Stimulated activated CD4-positive, alpha-beta T cell treated with anti-CD3 and anti-CD28 coated beads, Interleukin-1b, Interleukin-23, amount 100 ng/mL, for 48 hours (primary cell): ENCODE measurements at places on chromosomes 13 and 19.

GRCh38 chr13:112133499-112134390, 66.8 kb downstream of the SOX1 start:
- no peak for DNase-seq

DNA sequence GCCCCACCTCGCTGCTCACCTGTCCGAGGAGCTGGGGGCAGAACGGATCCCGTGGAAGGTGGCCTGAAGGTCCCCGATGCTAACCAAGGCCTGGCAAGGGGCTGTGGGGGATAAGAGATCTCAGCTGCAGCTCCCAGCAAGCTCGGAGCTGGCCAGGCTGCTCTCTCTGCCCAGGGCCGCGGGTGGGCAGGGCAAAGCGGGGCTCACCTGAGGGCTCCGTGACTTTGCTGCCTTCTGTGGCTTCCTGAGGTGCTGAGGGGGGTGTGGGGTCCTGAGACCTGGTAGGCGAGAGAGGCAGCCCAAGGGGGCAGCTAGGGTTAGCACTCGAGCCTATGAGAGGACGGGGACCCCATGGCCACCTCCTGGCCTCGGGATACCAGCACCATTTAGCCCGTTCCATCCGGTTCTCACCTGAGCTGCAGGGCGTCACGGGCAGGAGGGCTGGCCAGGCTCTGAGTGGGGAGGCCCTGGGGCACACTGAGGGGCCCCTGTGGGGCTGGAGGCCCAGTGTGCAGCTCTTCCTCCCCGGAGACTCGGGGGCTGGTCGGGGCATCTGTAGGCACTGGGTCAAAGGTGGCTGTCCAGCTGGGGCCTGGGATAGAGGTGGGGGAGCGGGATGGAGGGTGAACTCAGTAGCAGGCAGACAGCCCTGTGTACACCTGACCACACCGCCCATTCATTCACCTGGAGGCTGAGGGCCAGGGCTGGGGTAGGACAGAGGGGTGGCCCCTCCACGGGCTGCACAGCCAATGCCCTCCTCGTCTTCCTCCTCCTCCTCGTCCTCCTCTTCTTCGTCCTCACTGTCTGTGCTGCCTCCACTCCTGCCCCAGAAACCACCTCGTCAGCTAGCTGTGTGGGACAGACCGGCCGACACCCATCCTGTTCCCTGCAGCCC, 3.1 kb upstream of the TMEM86B start:
- DNase-seq = no peak

DNA sequence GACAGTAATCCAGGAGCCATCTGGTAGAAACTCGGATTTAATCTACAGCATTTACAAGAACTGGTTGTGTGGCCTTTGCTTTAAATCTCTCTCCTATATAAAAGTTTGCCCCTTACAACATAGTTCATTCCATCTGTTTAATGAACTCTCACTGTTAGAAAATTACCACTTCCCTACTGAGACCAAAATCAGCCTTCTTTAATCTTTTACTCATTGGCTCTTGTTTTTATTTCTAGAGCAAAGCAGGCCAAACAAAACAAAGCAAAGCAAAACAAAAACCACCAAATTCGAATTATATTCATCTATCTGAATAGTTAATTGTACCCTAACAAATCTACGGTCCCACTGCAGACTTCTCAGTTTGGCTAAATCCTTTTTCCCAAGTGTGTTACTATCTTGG, 127.0 kb downstream of the UGGT2 start:
- DNase-seq = no peak

GRCh38 chr19:44590245-44591059, 22.9 kb upstream of the IGSF23 start:
- no peak for DNase-seq

DNA sequence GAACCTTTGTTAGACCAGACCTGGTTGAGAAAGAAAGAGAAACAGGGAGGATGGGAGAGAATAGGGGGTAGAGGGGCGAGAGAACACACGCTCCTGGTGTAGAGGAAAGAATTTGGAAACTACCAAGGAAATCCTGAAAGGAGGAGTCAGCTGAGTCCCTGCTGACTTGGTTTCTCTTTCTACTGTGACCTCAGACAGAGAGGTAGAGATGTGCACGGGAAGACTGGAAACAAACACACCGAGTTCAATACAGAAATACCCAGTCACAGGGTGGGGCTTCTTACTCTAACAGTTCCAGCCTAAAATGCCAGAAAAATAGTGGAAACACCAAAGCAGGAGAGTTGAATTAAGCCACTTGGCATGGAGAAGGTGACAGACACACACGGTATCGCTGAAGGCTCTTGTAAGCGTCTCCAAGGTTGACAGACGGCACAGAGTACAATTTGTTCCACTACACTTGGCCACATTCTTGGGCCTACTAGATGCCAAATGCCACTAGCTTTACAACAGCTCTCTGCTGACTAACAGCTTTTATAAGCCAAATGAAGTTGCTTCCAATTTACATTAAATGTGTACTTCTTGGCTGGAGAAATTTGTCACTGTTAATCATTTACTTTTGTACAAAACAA, 28.1 kb downstream of the LATS2 start:
- DNase-seq = no peak

GRCh38 chr19:31963746-31964145, 381.7 kb upstream of the ZNF507 start:
- DNase-seq = no peak

DNA sequence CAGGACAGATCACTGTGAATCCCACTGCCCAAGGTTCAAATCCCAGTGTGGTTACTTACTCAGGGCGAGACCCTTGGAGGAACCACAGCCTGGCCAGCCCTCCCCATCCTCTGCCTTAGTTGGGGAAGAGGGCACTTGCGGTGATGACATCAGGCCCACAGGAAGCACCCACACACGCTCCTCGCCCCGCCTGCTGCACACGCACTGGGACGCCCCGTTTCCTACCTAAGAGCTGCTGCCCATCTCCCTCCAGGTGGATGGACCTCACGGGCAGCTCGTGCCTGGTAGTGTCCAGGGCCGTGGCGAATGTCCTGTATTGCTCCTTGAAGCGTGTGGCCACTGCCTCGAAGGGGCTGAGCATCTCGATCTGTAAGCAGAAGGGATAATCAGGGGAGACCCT, 19.6 kb downstream of the HAUS8 start:
- DNase-seq = no peak

- DNase-seq = no peak
Observed at GRCh38 chr19:13937479-13938300, 527 bp downstream of the PODNL1 start.

DNA sequence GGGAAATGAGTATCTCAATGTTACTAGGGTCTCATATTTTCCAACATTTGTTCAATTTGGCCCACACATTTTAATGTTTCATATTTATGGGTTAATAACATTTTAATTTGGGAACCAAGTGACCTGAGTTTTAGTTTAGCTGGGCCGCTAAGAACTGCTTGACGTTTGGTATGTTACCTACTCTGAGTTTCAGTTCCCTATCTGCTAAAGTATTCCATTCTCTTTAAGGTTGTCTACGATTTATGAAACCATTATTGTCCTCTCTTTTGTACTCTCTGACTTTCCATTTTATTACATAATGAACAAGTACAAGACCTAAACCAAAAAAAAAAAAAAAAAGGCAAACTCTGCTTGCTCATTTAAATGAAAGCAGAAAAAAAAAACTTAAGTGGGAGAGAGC, 89.9 kb downstream of the FGF14 start:
- no peak for DNase-seq

- DNase-seq = no peak
Observed at GRCh38 chr19:35365303-35365702, 5.6 kb upstream of the GPR42 start.

DNA sequence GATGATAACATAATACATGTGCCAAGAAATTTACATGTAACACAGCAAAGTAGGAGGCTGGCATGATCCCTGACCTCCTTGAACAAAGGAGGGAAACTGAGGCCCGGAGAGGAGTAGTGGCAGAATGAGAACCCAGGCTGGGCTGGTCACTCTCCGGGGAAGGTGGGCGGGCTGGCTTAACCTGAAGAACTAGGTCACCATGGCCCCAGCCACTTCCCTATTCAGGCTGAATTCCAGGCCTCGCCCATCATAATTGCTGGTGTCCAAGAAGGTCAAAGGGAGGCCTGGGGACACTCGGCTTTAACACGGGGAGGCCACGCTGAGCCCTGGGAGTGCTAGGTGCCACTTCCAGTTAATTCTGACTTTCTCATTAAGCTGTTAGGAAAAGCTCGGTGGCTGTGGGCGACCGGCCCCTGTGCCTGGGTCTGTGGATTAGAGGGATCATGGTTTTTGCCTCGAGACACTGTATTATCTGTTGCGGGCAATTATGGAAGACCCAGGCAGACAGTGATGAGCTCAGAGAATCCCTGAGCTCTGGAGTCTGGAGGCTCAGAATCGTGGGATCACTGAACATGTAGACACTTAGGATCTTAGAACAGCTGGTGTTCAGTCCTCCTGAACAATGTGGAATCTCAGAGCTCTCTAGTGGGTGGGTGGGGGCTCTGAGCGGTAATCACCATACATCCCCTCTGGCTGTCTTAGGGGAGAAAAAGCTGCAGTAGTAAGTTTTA, 5.0 kb upstream of the TINCR start:
- no peak for DNase-seq

GRCh38 chr13:94419925-94420305, 59.6 kb downstream of the DCT start:
- DNase-seq = no peak

- DNase-seq = no peak
Observed at GRCh38 chr13:46039411-46040182, 12.9 kb downstream of the ZC3H13 start.

DNA sequence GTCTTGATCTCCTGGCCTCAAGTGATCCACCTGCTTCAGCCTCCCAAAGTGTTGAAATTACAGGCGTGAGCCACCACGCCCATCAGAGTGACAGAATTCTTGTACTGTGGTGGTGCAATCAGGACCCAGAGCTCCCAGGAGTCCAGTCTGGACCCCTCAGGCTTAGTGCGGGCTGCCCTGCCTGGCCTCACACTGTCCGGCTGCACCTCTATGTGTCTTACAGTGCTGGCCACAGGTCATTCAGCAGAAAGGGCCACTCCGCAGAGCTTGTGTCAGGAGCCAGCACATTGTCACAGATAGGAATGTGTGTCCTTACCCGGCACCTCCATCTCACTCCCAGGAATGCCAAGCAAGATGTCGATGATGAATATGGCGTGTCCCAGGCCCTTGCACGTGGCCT, 49.2 kb downstream of the SMARCA4 start:
- no peak for DNase-seq

DNA sequence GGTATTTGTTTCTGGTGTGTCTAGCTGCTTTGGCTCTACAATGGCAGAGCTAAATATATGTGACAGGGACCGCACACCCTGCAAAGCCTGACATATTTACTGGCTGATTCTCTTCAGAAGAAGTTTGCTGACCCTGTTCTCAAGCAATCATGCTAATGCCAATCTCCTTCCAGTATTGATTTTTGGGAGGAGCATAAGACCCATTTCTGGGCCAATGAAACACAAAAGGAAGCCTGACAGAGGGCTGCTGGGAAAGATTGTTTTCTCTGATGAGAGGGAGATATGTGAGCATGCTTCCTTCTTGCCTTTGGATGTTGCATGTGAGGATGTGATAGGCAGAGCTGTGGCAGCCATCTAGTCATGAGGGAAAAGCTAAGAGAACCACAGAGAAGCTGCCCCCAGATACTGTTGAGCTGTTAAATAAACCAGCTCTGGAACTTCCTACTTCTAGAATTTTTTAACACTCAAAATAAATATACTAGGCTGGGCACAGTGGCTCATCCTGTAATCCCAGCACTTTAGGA, 31.4 kb upstream of the TPTE2 start:
- no peak for DNase-seq

GRCh38 chr13:63048653-63049052, 1633.0 kb upstream of the PCDH20 start:
- no peak for DNase-seq

GRCh38 chr13:21511849-21512248, 52.7 kb upstream of the ZDHHC20 start:
- DNase-seq = no peak

DNA sequence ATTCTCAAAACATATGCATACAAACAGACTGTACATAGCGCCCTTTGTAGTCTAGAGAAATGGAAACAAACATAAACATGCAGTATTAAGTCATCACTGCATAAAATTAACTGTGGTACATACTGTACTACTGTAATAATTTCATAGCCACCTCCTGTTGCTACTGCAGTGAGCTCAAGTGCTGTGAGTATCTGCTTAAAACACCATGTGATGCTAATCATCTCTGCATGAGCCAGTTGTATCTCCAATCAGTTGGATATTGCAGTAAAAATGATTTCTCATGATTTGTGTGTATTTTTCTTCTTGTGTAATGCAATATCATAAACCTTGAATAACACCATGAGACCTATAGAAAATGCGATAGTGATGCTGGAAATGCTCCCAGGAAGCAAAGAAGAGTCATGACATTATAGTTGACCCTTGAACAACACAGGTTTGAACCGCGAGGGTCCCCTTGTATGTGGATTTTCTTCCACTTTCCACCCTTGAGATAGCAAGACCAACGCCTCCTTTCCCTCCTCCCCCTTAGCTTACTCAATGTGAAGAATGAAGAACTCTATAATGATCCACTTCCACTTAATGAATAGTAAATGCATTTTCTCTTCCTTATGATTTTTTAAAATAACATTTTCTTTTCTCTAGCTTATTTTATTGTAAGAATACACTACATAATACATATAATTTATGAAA, 4.1 kb downstream of the TNFSF13B start:
- no peak for DNase-seq

- no peak for DNase-seq
Observed at GRCh38 chr13:37175996-37176395, 70.5 kb upstream of the CSNK1A1L start.

- DNase-seq = no peak
Observed at GRCh38 chr19:33292595-33293254, 9.6 kb downstream of the CEBPA start.

GRCh38 chr13:32309312-32310133, 5.6 kb downstream of the ZAR1L start:
- DNase-seq = no peak

GRCh38 chr19:49120868-49121267, 1.5 kb downstream of the PPFIA3 start:
- no peak for DNase-seq

DNA sequence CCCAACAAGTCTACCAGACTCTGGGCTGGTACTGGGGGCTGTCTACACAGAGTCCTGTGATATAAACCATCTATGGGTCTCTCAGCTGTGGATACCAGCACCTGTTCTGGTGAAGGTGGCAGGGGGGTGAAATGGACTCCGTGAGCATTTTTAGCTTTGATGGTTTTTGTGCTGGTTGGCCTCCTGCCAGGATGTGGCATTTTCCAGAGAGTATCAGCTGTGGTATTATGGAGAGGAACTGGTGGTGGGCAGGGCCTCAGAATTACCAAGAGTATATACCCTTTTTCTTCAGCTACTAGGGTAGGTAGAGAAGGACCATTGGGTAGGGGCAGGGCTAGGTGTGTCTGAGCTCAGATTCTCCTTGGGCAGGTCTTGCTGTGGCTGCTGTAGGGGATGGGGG, 1920.9 kb upstream of the PCDH20 start:
- no peak for DNase-seq

DNA sequence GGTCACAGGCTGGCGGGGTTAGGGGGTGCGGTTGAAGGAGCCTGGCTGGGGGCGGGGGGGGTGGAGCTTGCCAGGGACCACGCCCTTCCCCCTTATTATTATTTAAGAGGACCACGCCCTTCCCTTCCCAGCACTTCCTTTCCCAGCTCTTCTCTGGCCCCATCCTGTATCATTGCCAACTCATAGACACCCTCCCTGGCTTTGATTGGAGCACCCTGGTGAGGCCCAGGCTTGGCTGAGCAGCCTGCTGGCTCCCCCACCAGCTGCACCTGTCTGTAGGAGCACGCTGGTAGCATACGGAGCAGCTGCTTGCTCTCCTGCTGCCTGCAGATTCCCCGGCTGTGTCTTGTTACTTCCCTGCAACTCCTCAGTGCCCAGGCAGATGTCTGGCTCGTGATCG, 62.5 kb upstream of the PDX1 start:
- no peak for DNase-seq

GRCh38 chr19:29551774-29552173, 26.0 kb downstream of the VSTM2B start:
- no peak for DNase-seq
